ENCODE measurements at places on chromosomes 6 and 20.

- DNase-seq, result peak; percentile 42
Observed at GRCh38 chr6:13334953-13335352, 6.6 kb upstream of the TBC1D7 start.

GRCh38 chr20:13216533-13216932 is 4.5 kb upstream of the ISM1 start:
- no peak for DNase-seq

DNA sequence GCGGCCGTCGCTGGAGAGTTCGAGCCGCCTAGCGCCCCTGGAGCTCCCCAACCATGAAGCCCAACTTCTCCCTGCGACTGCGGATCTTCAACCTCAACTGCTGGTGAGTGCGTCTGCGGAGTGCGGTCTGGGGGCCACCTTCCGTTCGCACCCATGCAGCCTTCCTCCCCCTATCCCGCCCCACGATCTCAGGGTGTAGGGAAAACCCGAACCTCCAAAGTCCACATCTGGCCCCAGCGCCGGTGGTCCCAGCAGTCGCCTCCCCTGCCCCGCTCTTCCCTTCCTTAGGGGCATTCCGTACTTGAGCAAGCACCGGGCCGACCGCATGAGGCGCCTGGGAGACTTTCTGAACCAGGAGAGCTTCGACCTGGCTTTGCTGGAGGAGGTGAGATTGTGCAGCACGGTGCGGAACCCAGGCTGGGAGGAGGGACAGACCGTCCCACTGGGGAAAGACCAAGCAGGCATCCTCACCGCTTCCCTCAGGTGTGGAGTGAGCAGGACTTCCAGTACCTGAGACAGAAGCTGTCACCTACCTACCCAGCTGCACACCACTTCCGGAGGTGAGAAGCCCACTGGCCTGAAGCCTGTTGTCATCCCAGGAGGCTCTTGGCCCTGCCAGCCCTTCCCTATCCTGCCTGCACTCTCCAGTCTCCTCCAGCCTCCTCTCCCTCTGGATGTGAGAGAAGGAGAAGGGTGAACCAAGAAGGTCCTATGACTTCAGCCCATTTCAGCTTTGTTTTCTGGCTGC is 719 bp downstream of the SMPD2 start:
- DNase-seq, result peak; percentile 68

DNA sequence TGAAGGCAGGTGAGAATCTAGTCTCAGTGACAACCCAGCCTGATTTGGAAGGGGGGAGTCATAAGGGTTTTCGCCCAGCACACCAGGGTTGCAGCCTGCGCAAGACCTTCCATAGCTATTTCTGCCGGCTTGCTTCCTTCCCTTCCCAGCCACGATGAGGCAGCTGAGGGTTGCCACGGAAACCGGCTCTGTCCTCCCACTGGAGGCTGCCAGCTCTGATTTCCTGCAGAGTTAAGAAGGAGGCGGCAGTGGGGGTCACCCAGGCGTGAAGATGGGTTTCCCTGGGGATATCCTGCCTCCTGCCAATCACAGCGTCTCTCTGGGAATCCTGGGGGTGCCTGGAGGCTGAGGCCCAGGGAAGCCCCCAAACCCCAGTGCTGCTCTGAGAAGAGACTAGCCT is 23.1 kb upstream of the KCNB1 start:
- peak; percentile 74 for DNase-seq

DNA sequence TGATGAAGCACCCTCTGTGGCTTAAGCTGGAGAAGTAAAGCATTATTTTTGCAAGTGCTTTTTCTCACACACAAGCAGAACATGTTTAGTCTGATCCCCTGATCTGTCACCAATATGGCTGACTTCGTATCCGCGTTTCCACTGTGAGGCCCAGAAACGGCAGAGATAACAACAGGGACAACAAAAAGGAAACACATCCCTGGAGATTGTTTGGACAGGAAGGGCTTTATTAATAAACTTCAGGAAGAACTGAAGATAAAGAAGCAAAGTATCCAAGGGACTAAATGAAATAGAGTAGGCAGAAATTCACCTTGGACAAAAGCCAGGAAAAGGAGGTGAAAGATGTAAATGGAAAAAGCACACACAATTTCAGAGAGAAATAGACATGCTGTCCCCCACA is 49.2 kb downstream of the RARS2 start:
- no peak for DNase-seq

Measured in M059J (cell line).